ENCODE measurements at places on chromosomes 6 and 20.
A peak's percentile ranks its signal among the peaks of the same experiment; 100 is the strongest.

DNA sequence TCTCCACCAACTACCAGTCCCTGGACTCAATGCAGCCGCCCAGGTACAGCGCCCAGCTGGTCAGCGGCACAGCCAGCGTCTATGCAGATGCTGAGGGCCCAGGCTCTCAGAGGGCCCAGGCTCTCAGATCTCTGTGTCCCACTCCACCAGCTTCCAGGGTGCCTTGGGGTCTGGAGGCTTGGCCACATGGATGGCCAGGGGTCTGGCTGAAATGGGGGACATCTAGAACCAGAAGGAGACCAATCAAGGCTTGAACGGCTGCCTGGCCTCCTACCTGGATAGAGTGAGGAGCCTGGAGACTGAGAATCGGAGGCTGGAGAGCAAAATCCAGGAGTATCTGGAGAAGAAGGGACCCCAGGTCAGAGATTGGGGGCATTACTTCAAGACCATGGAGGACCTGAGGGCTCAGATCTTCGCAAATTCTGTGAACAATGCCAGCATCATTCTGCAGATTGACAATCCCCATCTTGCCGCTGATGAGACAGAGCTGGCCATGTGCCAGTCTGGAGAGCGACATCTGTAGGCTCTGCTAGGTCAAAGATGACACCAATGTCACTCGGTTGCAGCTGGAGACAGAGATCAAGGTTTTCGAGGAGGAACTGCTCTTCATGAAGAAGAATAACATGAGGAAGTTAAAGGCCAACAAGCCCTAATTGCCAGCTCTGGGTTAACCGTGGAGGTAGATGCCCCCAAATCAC, 44.1 kb upstream of the GRM4 start:
- peak; percentile 25 for DNase-seq

GRCh38 chr6:35922139-35922554, 1.2 kb upstream of the SRPK1 start:
- DNase-seq: no peak

DNA sequence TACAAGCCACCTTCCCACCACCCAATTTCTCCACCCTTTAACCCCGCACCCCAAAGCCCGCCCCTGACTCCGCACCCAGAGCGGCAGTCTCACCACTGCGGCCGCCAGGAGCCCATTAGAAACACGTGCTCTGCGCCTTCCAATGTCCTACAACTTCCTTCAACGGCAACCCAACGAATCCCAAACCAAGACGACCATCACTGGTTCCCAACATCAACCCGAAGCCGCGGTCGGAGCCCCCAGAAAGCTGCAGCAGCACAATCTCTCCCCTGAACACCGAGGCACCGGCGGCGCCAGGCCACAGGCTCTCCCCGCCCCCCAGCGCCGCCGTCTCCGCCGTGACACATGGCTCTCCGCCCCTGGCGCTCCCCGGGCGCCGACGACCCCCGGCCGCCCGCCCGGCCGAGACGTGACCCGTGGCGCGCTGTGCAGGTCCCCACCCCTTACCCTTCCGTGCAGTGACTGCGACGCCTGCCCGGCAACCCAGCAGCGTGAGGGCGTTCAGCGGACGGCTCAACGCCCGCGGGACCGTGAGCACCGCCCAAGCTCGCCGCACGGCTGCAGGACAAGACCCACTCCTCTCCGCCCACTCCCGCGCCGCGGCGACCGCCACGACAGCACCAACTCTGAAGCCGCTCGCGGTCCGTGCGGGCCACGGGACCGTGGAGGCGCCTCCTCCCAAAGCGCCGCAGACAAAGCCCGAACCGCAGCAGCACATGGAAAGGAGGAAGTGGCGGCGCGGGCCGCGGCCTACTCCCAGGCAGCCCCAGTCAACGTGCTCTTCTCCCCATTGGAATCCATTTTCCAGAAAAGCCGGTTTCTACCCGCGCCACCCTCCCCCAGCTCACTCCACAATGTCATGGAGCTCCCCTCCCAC, 551 bp downstream of the SYNCRIP start:
- peak; percentile 42 for DNase-seq

DNA sequence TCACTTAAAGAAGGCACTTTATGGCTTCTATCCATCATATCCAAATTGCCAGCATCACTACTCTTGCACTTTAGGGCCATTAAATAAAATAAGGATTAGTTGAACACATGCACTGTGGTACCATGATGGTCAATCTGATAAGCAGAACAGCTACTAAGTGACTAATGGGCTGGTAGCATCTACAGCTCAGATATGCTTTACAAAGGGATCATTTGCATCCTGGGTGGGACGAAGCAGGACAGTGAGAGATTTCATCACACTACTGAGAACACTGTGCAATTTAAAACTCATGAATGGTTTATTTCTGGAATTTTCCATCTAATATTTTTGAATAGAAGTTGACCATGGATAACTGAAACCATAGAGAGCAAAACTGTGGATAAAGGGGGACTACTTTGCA, 25.1 kb upstream of the ZSCAN9 start:
- no peak for DNase-seq

- no peak for DNase-seq
Measured at GRCh38 chr6:1267790-1268762, 43.8 kb upstream of the FOXQ1 start.

GRCh38 chr6:170110201-170111140, 180.4 kb downstream of the DLL1 start:
- DNase-seq: no peak

GRCh38 chr20:57671072-57671391, 38.8 kb downstream of the PMEPA1 start:
- no peak for DNase-seq

- DNase-seq: no peak
Measured at GRCh38 chr20:3171391-3172125, 1.8 kb downstream of the LZTS3 start.

DNA sequence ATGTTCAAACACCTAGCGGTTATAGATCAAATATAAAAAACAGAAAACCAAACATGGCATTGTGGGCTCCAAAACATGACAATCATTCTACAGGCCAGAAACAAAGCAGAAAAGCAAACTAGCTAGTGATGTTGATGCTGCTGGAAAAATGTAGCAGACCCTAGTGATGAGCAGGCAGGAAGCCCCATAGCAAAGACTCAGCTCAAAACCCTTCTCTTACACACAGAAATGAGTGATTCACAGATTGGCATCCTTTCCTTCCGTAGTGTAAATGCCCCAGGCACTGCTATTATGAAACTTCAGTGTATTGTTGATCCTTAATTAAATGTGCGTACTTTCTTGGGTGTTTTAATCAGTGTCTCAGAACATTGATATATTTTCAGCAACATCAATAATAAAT, 425.1 kb downstream of the UTRN start:
- DNase-seq: no peak

GRCh38 chr6:165931675-165932074, 236.0 kb downstream of the TBXT start:
- DNase-seq: no peak

- DNase-seq: no peak
Measured at GRCh38 chr6:105941621-105942412, 144.3 kb upstream of the PRDM1 start.

DNA sequence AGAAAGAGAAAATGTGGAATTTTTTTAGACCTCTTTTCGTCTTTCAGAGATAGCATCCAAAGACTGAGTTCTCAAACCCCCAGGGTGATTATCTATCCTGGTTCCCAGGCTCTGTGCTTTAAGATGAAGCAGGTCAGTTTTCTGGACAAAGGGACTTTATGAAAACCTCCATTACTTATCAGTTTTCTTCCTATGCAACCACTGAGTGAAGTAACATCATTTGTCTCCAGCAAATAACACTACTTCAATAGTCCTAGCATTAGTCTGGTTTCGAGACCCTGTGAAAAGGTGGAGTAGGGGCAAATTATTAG, 18.3 kb upstream of the HLA-DRB1 start:
- DNase-seq: no peak

GRCh38 chr20:31906001-31906400, 35.6 kb downstream of the TTLL9 start:
- DNase-seq: no peak

GRCh38 chr6:45630314-45630713, 252.6 kb upstream of the SUPT3H start:
- no peak for DNase-seq

GRCh38 chr6:87653074-87653962, 48.7 kb downstream of the AKIRIN2 start:
- DNase-seq: no peak
